ENCODE measurements at places on chromosomes 1 and 21.

GRCh38 chr1:18957532-18958300, 1.2 kb upstream of the IFFO2 start:
- DNase-seq: no peak

DNA sequence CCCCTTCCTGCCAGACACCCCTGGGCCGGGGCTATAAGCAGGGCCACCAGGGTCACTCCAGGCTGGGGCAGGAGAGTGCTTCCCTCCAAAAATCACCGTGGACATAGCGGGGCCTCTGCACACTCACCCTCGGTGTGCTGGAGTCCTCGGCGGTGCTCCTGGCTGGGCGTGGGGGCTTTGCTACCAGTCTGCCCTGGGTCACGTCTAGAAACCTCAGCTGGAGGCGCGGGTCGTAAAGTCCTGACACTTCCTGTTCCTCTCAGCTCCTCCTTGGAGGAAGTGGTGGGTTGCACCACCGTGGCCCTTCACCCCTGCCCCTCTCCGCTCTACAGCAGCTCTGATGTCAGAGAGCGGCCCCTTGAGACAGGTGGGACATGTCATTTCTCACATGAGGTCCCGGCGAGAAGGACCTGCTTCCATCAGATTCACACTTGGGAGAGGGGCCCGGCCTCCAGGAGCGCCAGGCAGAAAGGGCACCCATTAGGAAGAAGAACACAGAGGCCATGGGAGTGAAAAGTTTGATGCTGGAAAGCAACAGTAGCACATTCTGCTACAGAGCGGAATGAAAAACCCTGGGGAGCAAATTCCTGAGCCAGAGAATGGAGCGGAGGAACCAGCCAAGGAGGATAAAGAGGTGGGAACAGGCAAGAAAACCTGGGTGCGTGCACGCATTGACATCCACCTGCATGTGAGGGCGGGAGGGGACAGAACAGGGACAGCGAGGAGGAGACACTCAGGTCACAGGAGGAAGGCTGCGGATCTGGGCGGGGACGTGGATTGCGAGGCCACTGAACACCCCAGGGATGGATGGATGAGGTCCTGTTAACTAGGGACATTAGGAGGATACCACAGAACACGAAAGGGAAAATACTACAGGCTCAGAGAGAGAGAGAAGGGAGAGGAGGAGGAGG, at the start of gene ITGB2:
Gene ITGB2, minus strand, starts transcription at position 206 of the 911 bp plus-strand sequence. CDS start 10,117 bp downstream, outside the sequence.
- DNase-seq: no peak

DNA sequence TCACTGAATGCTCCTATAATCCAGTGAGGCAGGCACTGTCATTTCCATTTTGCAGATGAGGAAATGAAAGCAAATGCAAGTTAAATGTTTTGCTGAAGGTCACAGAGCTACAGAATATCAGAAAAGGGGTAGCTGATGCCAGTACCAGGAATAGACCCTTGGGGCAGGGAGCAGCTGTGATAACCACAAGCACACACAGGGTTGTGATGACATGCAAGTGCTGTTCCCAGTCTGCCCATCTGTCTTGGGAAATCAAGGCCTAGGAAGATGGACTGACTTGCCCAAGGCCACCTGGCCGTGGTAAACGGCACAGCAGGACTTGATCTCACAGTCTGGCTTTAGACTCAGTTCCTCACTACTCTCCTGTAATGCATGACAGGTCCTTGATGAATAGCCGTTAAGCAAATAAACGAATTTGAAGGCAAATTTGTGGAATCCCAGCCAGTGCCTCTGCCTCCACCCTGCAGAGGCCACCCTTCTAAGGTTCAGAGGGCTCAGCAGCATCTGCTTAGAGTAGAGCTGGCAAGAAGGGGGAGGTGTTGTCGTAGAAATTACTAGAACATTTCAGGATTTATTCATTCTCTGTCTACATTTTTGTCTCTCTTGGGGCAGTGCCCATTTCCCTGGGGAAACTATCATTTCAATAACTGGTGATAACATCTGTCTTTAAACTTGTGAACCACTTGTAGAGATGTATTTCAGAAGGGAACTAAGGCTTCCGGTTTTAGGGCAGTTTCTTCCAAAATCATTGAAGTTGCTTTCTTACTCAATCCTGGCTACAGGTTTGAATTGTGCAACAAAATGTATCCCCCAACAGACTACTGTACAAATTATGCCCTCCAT, 53.2 kb upstream of the MRPS6 start:
- no peak for DNase-seq

GRCh38 chr1:203197625-203198024, 11.1 kb upstream of the CHI3L1 start:
- no peak for DNase-seq

DNA sequence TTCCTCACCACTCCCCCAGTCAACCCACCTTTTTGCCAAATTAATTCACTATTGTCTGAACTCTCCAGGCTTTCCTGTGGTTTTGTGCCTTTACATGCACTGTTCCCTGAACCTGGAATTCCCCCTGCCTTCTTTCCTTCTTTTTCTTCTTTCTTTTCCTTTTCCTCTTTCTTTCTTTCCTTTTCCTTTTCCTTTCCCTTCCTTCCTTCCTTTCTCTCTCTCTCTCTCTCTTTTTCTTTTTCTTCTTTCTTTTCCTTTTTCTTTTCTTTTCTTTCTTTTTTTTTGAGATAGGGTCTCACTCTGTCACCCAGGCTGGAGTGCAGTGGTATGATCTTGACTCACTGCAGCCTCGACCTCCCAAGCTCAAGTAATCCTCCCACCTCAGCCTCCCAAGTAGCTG, 56.6 kb upstream of the CDC42BPA start:
- no peak for DNase-seq

GRCh38 chr21:35940074-35940927, 120.0 kb downstream of the SETD4 start:
- DNase-seq: peak; percentile 23

All from iPS DF 19.7 (cell line).